ENCODE measurements at places on chromosomes 12 and 14.

DNA sequence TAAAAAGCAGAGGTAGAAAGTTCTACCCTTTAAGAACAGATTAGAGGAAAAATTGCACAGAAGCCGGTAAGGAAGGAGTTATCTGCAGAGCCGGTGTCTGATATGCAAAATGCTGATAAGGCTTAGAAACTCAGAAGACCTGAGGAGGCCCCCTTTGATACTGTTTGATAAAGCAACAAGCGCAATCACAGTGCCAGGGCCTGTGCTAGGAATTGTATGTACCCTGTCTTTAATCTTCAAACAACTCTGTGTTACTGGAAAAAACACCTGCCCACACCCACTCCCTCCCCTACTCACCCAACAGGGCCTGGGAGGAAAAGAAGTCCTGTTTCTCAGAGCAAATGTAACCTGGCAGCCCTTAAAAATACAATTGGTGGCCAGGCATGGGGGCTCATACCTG lies 112.7 kb upstream of the FUT8 start:
- DNase-seq: no peak

DNA sequence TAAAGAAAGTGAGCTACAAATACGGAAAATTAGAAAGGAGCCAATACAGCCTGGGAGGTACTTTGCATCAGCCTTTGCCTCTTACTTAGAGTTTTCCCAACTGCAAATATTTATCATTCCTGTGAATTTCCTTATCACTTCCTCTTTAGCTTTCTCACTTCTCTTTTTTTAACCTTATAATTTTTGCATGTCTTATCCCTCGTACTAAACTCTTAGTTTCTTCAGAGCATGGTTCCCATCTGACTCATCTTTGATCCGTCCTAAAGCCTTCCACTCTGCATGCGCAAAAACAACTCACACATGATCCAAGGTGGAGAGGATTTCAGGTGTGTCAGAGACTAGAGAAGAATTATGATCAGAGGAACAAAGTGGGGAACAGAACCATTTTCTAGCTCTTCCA lies 9.6 kb upstream of the SNAPC1 start:
- DNase-seq: no peak

DNA sequence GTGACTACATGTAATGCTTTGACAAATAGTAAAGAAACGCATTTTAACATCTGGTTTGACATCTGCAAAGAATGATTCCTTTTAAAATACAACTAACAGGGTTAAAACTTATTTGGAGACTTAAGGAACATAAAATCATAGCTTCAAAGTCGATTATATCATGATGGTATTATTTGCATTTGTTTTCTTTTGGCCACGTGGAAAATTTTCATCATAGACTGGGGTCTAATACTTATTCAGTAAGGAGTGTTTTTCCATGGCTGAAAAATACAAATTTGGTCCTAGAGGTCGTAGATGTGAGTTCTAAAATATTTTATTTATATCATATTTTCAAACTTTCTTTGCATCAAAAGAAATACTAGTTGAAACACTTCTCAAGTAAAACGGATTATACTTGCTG lies 31.5 kb upstream of the LMNTD1 start:
- DNase-seq: no peak

DNA sequence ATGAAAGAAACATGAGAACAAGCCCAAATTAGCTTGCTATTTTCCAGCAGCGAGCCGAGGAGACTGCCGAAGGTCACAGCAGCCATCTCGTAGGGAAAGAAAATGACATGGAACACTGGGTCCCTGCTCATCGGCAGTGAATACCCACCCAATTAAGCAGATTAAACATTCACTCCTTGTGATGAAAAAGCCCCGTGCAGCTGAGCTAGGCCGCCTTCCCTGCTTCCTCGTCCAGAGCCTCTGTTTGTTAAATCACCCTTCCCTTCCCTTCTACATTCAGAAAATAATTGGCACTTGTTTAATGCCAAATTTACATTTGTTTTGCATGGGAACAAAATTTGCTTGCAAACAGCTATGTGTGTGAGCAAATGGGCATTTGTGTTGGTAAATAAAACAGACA lies 342.5 kb downstream of the RMST start:
- no peak for DNase-seq

GRCh38 chr14:65280653-65281052 lies 131.9 kb upstream of the FUT8 start:
- DNase-seq: no peak

DNA sequence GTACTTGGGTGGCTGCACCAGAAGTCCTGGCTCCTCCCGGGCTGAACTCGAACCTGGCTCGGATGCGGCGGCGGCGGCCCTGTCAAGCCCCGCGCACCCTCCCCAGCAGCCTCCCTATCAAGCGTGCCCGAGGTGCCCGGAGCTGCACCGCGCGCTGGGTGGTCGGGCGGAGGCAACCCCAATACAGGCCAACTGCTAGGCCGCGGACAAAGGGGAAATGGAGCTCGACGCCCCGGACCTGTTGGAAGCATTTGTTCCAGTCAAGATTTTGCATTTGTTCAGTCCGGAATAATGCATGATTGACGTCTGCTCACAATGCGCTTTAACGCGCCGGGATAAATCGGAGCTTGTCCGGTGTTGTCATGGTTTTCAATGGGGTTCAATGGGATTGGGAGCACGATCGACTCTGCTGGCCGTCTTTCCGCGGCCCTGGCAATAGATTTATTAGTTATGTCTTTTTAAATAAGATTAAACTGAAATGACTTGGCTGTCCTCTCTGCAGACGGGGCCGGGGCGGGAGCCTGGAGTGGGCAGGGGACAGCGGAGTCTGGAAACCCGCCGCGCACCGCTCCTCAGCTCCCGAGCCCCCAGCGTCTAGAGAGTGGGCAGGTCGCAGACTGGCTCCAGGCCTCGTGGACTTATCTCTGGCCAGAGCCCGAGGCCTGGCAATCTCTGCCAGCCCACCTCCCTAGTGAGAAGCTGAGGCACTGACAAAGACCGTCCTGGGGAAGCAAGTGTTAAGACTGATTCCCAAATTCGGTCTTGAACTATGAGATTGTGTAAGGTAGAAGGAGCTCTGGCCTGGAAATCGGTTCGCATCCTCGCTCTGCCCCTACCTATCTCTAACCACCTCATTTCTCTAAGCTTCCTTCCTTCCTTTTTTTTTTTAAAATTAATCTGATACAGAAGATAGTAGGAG lies 1.7 kb upstream of the NKX2-8 start:
- DNase-seq: no peak

- no peak for DNase-seq
Measured at GRCh38 chr12:30010071-30011052, 226.6 kb upstream of the TMTC1 start.

- DNase-seq: no peak
Measured at GRCh38 chr12:108571609-108572165, 9.3 kb downstream of the ISCU start.

DNA sequence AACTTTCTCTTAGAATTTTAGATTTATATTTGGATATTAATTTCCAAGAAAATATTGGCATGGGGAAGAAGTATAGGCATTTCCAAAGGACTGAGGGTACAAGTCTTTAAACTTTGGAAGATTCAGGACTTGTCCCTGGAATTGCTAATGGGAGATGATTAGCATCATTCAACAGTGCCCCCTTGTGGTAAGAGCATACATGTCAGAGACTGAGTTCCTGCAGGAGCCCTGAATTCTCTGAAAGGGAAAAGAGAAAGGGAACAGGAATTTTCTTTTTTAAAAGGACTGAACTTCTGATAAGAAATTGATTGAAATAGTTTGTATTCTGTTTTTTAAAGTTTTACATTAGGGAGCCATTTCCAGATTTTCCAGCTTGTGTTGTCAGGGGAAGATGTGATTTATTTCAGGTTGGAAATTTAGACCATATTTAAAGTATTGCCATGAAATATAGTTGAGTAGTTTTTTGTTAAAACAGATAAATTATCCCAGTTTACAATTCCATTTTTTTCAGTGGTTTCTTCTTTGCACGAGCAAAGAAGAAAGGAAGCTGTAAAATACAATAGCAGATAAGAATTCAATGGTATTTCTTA lies 44.0 kb upstream of the REP15 start:
- DNase-seq: no peak

DNA sequence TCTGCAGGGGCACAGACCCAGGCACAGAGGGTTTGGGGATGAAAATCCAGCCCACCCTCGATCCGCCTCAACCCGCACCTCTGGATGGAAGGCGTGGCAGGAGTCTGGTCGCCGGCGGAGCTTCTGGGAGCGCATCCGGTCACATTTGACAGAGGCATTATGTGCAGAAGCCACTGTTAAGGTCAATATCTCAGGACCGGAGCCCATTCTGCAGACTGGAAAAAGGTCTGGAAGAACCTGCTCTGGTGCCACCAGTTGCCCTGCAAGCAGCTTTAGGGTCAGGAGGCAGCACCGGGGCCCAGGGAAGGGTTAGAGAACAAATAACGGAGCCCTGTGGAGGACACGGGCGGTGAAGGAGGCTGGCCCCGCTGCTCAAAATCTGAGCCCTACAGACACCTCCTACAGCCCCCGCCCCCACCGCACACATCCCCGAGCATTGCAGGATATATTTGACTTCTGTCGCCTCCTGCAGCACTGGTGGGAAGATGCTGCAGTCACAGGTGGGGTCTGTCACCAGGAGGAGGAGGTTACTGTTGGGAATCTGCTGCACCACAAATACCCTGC lies 25.1 kb upstream of the LRTM2 start:
- DNase-seq: no peak

DNA sequence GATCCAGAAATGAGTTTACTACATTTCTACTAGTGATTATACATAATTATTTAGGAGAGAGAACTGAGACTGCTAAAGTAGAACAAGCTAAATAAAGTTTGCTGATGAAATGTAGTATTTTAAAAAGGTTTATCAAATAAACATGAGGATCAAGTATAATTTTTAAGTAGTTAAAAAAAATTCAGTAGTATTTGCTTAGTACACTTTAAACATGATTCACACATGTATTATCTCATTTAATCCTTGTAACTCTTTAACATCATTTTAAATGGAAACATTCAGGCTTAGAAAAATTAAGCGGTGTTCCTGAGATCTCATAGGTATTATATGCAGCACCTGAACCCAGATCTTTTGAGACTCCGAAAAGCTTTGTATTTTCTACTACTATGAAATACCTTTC lies 8.7 kb downstream of the SNW1 start:
- DNase-seq: no peak

- DNase-seq: no peak
Measured at GRCh38 chr12:2697057-2697800, 97.5 kb upstream of the FKBP4 start.

GRCh38 chr12:123960029-123960735 lies 12.4 kb downstream of the CCDC92 start:
- DNase-seq: no peak

- DNase-seq: no peak
Measured at GRCh38 chr14:67221248-67221981, 19.8 kb upstream of the PALS1 start.

DNA sequence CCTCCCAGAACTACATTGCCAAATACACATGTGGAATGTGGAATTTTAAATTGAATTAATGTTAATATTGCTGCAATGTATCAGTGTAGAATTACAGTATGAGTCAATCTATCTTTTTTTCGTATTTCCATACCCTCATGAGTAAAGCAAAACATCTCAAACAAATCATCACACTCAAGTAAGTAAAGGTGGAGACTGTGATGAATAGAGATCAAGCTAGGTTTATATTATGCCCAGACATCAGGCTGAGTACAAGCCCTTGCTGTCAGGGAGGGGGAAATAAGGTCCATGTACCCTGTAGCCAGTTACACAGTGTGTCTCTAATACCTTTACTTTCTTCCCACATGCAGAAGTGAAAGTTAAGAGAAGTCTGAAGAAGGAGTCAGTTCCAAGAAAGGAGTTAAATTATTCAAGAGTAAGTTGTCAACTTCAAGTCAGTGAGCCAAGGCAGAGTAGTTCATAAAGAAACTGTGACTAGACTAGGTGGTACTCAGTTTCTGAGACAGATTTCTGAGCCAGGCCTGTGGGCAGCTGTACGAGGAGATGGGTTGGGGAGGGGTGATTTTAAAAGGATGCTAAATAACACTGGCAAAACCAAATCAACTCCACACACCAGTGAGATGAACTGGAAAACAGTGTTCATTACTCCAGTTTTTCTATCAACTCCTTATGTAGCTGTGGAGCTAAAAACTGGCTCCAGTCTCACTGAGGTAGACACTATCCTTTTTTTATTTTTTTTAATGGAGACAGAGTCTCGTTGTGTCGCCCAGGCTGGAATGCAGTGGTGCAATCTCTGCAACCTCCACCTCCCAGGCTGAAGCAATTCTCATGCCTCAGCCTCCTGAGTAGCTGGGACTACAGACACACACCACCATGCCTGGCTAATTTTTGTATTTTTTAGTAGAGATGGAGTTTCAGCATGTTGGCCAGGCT lies 23.8 kb upstream of the STK38L start:
- no peak for DNase-seq

DNA sequence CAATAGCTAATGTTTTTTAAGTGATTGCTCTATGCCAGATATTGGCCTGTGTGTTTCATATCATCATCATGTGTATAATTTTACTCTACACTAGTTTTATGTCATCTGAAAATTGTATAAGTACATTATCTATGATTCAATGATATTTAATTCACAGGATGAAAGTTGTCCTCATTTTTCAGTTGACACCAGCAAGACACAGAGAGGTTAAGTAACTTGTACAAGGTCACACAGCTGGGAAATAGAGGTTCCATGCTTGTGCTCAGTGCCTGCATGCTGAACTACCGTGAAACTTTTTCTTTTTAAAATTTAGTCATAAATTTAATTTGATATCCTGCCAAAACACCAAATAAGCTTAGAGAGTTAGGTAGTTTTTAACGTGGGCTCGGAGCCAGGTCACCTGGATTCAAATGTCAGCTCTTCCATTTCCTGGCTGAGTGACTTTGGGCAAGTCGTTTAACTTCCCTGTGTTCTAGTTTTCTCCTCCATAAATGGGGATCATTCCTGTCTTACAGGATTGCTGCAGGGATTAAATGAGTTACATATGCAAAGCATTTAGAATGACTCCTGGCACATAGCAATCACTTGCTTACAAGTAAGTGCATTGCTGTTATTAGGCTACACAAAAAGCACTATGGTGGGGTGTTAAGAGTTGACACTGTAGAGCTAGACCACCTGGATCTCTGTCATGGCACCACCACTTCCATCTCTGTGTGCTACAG lies 183.9 kb downstream of the ETV6 start:
- no peak for DNase-seq

DNA sequence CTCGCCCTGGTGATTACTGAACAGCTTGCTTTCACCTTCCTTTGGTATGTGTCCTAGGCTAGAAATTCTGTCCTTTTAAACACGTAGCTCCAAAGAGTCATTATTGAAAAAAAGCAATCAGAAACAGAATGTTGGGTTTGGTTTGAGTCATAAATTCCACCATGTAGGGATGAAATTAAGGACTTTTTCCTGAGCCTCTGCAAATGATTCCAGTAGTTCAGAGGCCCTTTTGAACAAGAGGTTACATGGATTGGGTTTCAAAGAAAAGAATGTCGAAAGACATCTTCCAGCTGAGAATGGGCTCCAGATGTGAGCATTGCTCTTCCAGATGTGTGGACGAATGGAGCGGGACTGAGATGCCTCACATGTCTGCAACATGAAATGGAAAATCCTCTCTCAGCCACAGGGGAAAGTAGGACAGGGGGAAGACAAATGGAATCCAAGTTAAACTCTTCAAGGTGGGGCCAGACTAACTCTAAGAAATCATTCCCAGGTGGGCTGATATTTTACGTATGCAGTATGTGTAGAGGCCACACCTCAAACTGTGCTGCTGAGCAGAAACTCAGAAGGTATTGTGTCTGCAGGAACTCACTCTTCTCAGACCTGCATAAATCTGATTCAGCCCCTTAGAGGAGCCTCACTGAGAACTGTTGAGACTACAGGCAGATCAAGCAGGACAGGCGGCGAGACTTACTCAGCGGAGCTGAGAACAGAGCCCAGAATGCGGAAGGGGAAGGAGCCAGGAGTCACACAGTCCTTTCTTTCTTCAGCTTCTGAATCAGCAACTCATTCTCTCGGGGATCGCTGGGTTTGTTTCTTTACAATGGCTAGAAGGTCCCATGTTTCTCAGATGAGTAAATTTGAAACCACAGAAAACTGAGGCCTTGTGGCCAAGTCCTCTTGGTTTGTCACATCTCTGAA lies 23.3 kb upstream of the EMP1 start:
- no peak for DNase-seq
